Memory B cell (primary cell): ENCODE measurements at places on chromosomes 12 and 14.

DNA sequence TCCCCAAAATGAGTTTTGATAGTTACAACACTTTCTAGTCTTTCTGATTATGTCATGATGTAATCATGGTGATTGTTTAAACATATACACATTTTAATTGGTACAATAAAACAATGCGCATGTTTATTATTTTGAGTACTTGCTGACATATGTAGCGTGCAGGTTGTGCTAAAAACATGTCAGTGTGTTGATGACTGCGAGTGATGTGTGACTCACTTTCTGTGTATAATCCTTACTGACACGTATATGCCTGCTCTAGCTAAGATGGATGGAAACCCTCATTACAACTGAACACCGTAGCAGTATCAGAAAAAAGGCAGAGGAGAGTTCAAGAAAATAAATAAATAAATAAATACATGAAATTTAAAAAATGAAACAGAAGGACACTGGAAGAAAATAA is 1552.4 kb upstream of the FLRT2 start:
- DNase-seq = no peak
- no peaks in the 10 kb centered on the region for H3K27me3 ChIP-seq
- no peaks in the 10 kb centered on the region for H3K4me1 ChIP-seq
- H3K4me3 ChIP-seq = no peak overlapping the region
- H3K36me3 ChIP-seq = no peaks in the 10 kb centered on the region

DNA sequence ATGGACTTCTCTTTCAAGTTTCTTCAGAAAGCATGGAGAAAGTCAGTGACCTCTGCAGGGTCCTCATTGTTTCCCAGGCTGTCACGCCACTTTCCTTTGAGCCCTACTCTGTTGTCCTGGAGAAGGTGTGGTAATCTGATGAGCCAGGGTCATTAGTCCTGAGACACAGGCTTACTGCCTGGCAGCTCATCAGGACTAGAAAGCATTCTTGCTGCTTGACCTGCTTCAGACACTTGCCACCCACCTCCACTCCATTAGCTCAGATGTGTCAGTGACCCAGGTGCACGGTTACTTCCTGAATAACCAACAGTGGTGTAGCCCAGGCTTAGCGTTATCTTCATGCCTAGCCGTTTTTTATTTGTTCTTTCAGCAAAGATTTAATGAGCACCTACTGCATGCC is 93.9 kb downstream of the FGD4 start:
- peaks cover 2% of the 10 kb centered on the region for H3K4me1 ChIP-seq
- DNase-seq = no peak
- H3K4me3 ChIP-seq = no peak overlapping the region
- no peaks in the 10 kb centered on the region for H3K36me3 ChIP-seq
- no peak overlapping the region for H3K27ac ChIP-seq

GRCh38 chr14:29240066-29240465 is 473.5 kb downstream of the FOXG1 start:
- H3K27me3 ChIP-seq = no peaks in the 10 kb centered on the region
- no peak for DNase-seq
- no peaks in the 10 kb centered on the region for H3K4me1 ChIP-seq
- no peak overlapping the region for H3K4me3 ChIP-seq

- H3K27ac ChIP-seq = peak overlapping the region; percentile 97
- peaks cover 33% of the 10 kb centered on the region for H3K4me1 ChIP-seq
- DNase-seq = no peak
- peak overlapping the region; percentile 4 for H3K4me3 ChIP-seq
These were observed 3.3 kb downstream of the ETNK1 start for GRCh38 chr12:22628228-22628627.

DNA sequence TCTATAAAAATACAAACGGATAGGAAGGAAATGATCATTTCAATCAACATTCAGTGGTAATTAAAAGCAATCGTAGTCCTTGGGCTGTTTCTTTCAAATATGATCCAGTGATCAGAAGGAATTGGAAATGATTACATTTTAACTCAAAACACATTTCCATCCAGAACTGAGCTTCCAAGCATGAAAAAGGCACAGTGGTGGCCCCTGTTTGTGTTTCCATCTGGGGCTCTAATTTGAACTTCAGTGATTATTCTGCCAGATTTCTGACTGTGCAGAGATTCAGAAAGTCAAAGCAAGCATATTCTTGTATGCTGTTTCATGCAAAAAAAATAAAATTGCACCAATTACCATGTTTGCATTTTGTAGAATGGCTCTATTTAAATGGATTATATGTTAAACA is 157.0 kb upstream of the LMNTD1 start:
- H3K27me3 ChIP-seq = no peaks in the 10 kb centered on the region
- DNase-seq = no peak
- peaks cover 13% of the 10 kb centered on the region for H3K4me1 ChIP-seq
- no peaks in the 10 kb centered on the region for H3K36me3 ChIP-seq

GRCh38 chr14:65002586-65003210 is 16.0 kb downstream of the FNTB start:
- peaks cover 6% of the 10 kb centered on the region for H3K36me3 ChIP-seq
- H3K4me3 ChIP-seq = no peak overlapping the region
- DNase-seq = no peak
- H3K27me3 ChIP-seq = no peaks in the 10 kb centered on the region

DNA sequence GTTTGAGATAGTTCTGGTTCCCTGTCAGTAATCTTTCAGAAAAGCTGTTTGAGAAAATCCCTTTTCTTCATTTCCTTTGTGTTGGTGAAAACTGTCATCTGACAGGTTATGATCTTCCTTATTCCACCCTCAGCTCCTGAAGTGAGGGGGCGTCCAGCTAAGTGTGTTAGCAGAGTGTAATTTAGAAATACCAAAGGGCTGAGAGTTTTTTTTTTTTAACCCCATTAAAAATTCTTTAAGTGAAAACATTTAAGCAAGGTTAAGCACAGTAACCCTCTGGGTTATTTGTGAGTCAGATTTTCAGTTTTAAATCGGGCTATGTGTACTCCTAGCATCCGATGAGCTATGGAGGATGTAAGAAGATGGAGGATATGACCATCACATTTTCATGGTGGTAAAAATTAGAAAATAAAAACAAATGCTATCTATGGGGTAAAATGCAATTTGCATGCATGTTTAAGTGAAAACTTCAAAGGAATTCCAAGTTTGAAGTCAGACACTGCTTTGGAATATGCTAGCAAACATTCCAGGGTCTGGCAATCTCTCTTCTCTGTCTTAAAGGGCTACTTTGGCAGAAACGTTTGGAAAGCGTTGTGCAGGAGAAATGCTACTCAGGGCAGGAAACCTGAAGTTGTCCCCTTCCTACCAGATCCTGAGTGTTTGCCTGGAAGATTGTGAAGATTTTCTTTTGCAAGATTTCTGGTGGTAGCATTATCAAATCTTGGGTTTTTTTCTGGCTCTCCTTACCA is 197.0 kb upstream of the PRICKLE1 start:
- H3K27ac ChIP-seq = no peak overlapping the region
- H3K27me3 ChIP-seq = peaks cover 11% of the 10 kb centered on the region
- H3K36me3 ChIP-seq = no peaks in the 10 kb centered on the region
